ENCODE measurements at places on chromosomes 3 and 15.

GRCh38 chr3:141366285-141367037, 1.8 kb upstream of the ZBTB38 start:
- no peak for DNase-seq

DNA sequence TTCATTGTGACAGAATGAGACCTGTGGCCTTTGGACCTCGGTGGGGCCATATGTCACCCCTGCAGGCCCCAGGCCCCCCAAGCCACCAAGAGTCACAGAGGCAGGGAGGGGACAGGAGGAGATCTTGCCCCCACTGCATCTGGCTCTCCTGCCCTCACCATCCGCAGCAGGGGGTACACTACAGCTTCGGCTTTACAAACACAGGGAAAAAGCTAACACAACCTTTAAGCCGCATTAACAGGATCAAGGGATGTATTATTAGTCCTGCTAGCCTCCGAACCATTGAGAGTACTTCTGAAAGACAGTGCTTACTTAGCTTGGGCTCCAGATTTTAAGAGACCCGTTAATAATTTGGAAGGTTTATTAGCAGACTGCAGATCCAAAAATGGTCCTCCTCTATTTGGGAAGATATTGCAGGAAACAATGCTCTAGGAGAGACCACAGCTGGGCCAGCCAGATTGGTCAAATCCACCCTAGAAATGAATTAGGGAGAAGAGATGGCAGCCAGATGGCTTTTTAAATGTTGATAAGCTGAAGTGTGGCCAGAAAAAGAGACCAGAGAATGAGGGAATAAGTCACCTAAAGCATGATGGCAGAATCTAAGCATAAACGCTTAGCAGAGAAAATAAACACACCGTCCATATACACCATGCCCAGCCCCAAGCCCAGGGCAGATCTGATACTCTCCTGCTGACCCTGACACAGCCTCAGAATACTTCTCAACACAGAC, 31.5 kb downstream of the SRGAP3 start:
- no peak for DNase-seq

- no peak for DNase-seq
Measured at GRCh38 chr15:84921121-84921520, 36.7 kb downstream of the SLC28A1 start.

DNA sequence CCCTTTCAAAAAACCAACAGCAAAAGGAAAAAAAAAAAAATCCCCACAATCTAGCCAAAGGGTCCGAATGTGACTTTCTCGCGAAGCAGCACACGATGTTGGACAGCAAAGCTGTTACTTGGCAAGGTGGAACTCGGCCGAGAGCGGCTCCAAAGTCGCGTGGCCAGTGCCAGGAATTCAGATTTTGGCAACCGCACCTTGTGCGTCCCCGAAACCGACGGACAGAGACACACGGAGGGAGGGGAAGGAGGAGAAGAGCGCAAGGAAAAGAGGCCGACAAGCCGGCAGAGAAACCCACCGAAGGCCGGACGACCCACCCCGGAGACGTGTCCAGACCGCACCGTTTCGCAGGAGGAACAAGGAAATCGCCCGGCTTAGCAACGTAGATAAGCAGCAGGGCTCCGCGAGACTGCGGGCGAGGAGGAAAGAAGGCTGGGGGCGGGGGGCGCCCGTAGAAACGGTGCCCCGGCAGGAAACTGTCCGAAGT, 517.3 kb downstream of the MECOM start:
- no peak for DNase-seq

DNA sequence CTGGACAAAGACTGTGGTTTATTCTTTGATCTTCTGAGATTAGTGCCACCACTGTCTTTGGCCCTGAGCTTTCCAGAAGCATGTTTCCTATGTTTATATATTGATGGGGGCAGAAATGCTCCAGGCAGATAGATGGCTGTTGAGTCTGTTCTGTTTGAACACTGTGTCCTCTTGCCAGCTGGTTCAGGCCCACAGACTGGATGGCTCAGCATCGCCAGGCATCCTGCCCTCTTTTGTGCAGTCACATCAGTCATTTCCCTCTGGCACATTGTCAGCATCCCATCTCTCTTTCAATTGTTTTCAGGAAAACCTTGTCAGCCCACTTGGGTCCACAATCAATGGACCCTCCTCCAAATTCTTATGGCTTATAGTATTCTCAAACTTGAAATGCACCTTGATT, 141.2 kb downstream of the NEK11 start:
- DNase-seq, result no peak

DNA sequence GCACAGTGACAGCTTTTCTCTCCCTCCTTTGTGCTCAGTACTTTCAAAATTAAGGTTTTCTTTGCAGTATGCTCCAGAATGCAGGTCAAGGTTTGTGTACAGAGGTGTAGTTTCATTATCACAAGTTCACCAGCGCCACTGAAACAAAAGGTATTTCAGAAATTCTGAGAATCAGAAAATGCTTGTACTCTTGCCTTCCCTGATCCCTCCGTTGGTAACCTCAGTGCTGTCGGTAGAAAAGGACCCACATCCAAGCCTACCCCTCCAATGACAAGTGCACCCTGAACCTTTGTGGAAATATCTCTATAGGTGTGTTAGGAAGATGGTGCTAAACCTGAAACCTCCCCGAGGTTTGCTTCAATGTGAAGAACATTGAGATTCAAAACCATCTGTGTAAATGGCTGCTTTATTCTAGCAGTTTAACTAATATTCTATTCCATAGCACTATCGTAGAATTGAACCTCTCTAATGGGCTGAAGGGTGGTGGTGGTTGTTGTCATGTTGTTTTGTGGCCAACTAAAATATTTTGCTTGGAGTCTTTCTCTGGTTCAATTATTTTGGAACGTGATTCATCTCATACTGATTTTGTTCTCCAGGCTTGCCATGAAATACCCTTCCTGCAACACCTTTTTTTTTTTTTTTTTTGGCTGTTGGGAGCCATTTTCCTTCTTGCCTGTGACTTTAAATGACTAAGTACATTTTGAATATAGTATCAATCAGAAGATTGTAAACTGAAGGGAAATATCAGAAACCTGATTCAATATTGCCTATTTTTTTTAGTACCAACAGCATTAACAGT, 20.7 kb downstream of the ZBTB38 start:
- no peak for DNase-seq

Data from GM18507 (cell line).